PC-3 (cell line): ENCODE measurements at places on chromosomes 7 and 10. TPM values are rescaled to one million over a fixed set of nuclear protein-coding genes. Genes with fewer than 3 reads are reported as not detected.

- DNase-seq = no peak
These were observed 7.1 kb downstream of the POLD2 start for GRCh38 chr7:44116087-44116788.

PTCD1 gene
- 10.4 and 11.5 TPM in 2 replicates for total RNA-seq

DNA sequence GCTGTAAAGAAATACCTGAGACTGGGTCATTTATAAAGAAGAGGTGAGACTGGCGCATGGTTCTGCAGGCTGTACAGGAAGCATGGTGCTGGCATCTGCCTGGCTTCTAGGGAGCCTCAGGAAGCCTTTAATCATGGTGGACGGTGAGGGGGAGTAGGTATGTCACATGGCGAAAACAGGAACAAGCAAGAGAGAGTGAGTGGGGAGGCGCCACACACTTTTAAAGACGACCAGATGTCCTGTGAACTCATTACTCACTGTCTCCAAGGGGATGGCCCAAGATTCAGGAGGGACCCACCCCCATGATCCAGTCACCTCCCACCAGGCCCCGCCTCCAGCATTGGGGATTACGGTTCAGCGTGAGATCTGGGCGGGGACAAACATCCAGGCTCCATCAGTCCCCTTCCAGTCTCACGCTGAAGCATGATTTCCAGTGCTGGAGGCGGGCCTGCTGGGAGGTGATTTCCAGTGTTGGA is 3.2 kb downstream of the ZNF316 start:
- no peak for DNase-seq

GRCh38 chr7:139974179-139974811 is 88.5 kb downstream of the PARP12 start:
- DNase-seq = no peak

DNA sequence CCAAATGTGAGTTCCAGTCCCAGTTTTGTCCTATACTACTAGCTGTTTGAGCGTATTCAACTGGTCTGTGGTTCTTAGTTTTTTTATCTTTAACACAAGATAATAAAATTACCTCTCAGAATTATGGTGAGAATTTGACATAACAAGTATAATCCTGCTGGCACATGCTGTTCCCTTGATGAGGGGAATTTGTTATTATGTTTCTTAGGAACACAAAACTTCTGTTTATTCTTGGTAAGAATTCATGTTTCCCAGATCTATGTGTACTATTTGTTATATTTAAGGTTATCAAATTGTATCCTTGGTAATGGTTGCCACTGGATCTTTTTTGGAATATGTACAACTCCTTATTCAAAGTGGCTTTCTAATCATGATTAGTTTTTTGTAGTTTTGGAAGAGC is 335.6 kb downstream of the ADK start:
- no peak for DNase-seq

DNA sequence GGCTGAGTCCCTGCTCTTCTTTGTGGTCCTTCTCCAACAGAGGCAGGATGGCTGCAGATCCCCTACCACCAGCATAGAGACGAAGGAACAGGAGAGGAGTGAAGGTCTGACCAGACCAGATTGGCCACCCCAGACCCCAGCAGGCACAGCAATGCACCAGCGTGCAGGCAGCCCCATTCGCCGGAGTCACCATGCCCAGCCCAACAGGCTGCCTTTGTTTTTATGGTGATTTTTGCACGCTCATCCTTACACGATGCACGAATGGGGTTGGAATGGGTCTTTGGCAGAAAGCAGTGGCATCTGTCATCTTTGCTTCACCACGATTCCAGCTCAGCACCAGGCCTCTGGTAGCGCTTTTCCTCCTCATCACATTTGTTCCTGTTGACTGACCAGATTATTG is 427.6 kb downstream of the INHBA start:
- DNase-seq = no peak

DNA sequence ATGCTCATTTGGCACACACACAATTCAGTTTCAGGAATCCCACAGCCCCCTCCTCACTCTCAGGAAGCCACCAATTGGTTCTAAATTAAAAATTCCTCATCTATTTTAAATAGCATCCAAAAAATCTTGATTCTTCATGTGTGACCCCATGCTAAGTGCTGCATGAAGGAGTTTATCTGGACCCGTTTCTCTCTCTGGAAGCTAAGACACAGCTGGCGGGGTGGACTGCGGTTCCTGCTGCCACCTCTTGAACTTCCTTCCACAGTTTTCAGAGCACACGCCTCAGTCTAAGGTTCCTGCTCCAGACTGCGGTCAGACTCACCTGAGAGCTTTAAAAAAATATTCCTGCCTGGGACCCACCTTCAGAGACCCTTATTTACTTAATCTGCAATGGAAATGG is 34.5 kb downstream of the LYZL1 start:
- no peak for DNase-seq

ACSL5 gene
- total RNA-seq = 1.4 TPM in 1 of 2 replicates, not detected in the other

KIF20B gene
- 10.8 and 12.6 TPM in 2 replicates for total RNA-seq

DNA sequence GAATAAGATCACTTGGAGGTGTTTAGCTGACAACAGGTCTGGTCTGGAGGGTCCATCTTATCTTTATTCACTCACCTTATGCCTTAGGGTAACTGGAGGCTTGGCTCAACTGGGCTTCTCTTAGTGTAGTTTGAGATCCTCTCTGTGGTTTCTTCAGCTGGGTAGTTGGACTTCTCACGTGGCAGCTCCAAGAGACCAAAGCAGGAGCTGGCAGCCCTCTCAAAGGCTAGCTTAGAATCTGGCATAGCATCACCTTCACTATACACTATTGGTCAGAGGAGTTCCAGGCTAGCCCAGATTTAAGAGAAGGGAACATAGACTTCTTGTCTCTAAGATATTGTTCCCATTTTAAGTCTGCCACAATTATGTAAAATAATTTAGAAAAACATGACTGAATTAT is 16.4 kb downstream of the ADK start:
- no peak for DNase-seq

- DNase-seq = no peak
These were observed 495.1 kb downstream of the AUTS2 start for GRCh38 chr7:70093205-70093904.

DNA sequence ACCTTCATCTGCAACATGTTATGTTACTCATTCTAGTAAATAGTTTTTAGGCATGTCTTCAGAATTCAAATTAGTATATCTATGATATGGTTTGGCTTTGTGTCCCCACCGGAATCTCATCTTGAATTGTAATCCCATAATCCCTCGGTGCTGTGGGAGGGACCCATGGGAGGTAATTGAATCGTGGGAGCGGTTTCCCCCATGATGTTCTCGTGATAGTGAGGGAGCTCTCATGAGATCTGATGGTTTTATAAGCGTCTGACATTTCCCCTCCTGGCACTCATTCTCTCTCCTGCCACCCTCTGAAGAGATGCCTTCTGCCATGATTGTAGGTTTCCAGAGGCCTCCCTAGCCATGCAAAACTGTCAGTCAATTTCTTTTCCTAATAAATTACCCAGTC is 20.4 kb upstream of the GPR37 start:
- no peak for DNase-seq

DNA sequence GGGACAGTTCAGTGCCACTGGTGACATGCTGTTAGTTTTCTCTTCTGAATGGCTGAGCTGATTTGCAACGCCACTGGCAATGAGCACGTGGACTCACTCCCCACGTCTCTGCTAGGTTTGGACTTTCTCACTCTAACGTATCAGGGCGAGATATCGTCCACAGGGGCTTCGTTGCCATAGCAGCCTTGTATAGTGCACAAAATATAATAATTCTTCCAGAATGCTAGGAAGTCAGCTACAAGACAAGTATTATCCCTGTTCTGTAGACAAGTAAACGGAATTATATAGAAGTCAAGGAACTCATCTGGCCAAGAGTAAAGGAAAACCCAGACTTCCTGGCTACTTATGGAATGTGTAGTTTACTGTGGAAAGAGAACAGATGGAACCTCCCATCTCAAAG is 226.8 kb downstream of the ARHGAP21 start:
- DNase-seq = no peak

DNA sequence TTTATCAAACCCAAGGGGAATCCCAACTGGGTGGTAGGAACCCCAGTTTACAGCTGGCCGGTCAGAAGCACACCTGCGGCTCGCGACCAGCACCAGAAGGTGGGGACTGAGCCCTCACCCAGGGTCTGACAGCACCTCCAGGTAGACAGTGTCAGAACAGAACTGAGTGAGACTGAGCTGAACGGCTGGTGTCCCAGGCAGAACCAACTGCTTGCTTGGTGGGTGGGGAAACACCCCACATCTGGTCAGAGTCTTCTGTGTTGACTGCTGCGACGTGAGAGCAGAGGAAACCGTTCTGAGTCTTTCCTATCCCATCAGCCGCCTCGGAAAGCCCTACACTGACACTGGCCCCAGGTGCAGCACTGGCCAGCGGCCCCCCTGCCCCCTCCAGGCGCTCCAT is 160.7 kb downstream of the MAD1L1 start:
- DNase-seq = no peak

DNA sequence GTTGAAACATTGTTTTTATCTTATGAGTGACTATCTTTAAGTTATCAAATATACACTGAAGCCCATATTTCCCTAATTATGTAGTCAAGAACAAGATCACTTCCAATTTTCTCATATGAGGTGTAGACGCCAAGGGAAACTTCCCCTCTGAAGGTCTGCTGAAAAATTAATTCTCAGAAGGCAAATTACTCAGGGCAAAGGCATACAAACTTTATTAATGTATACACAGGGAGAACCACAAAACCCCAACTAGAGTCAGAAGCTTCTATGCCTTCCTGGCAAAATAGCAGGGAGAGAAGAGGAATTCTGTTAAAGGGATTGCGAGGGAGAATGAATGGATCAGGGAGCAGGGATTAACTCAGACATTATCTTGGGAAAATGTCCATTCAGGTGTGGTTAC is 83.4 kb downstream of the DOCK4 start:
- DNase-seq = no peak

IL6 gene
- 110 and 113 TPM in 2 replicates for total RNA-seq

DNA sequence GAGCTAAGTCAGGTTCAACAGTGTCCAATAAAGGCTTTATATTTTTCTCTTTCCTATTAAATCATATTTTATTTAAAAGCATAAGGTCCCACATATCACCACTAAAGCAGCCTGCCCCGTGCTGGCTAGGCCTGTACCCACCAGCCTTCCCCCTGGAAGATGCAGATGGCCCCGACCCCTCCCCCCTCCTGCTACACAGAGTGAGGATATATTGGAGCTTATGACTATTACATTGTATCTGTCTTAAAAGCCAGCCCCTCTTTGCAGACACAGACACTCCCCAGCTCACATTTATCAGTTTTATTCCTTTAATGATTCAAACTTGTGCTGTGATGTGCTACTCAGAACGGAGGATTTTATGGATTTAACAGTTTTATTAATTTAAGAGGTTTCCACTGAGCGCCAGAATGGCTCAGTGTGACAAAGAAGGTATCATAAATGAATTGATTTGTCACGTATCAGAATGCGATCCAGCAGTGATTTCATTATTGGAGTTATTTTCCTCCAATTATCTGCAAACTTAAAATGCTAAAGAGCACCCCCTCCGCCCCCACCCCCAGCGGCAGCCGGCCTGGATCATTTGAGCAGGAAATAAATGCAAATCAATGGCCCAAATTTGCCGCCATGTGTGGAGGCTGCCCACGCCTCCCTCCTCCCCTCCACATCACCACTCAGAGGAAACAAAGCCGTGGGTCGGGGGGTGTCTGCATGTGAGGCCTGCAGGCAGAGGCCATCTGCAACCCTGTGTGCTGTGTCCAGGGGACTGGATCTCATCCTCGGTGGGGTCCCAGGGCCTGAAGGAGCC is 72.6 kb upstream of the ZMIZ1 start:
- no peak for DNase-seq

BTBD16 gene
- not detected in 2 replicates for total RNA-seq

DNA sequence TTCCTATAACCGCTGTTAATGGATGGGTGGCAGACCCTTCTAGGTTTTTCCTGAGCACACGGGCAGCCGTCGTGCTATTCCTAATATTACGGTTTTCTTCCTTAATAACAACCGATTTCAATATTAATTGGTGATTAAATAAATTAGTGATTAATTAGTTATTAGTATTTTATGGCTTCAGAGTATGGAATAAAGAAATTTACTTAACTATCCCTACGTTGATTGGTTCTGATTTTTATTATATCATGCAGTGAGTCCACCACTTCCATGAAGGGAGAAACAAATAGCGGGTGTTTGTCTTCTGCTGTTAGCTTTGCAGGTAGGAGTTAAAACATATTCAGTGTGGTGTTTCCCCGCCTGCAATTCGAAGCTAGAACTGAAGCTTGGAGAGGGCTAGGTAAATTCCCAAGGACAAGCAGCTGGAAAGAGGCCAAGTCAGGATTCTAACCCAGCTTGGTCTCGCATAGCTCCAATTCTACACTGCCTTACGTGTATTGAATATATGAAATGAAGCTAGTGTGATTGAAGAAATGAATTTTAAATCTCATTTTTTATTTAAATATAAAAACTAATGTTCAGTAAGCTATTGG is 928 bp upstream of the CSTF2T start:
- DNase-seq = peak; percentile 60

MEIG1 gene
- 1.6 TPM in 1 of 2 replicates, not detected in the other for total RNA-seq

PRTFDC1 gene
- 9.7 and 10.2 TPM in 2 replicates for total RNA-seq

- no peak for DNase-seq
These were observed 983.3 kb upstream of the C7orf33 start for GRCh38 chr7:147607157-147607800.

DNA sequence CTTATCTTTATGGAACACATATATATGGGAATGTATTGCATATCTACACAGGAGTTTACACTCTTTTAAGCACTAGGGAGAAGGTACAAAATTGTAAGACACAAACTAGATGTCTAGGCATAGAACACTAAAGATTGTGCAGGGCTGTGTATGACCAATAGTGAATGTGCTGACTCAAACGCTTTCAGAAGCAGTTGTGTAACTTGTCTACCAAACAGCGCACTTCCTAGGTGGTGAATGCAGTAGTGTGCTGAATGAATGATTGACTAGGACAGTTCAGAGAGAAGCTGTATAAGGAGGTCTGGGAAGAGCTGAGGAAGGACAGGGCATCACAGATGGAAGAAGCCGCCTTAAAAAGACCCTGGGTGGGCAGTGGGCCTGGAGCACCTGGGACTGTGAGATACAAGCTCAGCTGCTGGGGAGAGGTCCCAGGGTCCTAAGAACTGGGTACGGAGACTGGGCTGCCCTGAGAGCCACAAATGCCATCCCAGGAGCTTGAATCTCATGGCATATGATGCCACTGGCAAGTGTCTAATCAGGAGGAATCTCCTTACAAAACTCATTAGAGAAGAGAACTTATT is 14.2 kb downstream of the CLRN3 start:
- DNase-seq = no peak

ACTR3C gene
- 7.8 and 10.8 TPM in 2 replicates for total RNA-seq

GRCh38 chr10:27537166-27537565 is 33.1 kb downstream of the RAB18 start:
- DNase-seq = no peak
